Activated CD4-positive, alpha-beta memory T cell treated with anti-CD3 and anti-CD28 coated beads, Interleukin-2, amount 10 ng/mL, durations not matched to agents 7 days and 5 days (primary cell): ENCODE measurements at places on chromosomes 16 and 17. TPM values are rescaled to one million over a fixed set of nuclear protein-coding genes. Genes with fewer than 3 reads are reported as not detected.
A peak's percentile ranks its signal among the peaks of the same experiment; 100 is the strongest.

DNA sequence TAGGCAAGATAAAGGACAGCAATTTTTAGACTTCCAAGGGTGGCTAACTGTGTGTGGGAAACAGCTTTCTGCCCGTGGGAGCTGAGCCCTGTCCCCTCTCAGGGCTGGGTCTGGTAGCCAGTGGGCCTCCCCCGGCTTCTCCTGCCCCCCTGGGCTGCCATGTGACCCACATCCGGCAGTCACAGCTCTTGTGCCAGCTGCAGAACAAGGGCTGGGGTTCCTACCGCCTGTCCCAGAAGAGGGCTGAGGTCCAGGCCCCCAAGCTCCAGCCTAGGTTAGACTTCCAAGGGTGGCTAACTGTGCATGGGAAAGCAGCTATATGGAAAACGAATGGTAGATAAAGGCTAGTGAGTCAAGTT, 6.1 kb downstream of the GAST start:
- no peak for DNase-seq

Gene SEPTIN12
- not detected for total RNA-seq

Gene CMTM1
- total RNA-seq: 16.6 TPM

DNA sequence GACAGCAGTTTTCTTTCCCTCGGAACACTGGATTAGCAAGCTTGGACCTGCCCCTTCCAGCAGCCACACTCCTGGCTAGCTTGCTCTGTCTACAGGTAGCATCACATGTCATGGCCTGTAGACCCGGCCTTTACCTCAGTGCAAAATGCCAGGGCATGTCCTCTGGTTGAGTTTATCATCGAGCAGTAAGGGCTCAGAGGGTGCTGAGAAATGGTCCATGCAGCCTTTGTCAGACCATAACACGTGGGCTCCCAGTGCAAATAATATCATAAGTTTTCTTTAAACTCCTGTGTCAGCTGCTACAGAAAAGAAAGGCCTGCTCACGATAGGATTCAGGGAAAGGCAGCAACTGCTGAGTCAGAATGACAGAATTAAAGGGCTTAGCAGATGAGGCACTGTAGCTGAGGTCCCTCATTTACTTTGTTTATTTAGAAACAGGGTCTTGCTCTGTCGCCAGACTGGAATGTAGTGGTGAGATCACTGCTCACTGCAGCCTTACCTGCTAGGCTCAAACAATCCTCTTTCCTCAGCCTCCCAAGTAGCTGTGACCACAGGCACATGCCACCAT, 8.0 kb upstream of the GNA13 start:
- no peak for DNase-seq

Gene CD300LB
- total RNA-seq: not detected

DNA sequence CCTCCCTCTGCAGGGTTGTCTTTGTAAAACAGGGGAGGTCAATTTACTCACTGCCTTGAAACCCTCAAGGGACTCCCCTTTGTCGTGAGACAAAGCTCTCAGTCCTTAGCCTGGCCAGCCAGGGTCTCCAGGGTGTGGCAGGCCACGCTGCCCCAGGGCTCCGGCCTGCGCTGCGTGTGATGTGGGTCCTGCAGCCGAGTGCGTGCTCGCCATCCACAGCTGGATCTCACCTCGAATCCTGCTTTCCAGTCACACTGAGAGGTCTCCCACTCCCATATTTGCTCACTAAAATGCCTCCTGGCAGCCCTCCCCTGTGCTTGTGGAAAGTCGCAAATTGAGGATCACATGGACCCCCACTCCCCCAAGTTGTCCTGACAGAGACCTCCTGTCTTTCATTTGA, 10.0 kb upstream of the CLEC18C start:
- no peak for DNase-seq

GRCh38 chr17:59405944-59406705, 74.7 kb downstream of the YPEL2 start:
- no peak for DNase-seq

- DNase-seq: no peak
Observed at GRCh38 chr16:64705443-64705842, 416.4 kb downstream of the CDH11 start.

Gene CLDN6
- total RNA-seq: not detected

Gene HES7
- 1.4 TPM for total RNA-seq

DNA sequence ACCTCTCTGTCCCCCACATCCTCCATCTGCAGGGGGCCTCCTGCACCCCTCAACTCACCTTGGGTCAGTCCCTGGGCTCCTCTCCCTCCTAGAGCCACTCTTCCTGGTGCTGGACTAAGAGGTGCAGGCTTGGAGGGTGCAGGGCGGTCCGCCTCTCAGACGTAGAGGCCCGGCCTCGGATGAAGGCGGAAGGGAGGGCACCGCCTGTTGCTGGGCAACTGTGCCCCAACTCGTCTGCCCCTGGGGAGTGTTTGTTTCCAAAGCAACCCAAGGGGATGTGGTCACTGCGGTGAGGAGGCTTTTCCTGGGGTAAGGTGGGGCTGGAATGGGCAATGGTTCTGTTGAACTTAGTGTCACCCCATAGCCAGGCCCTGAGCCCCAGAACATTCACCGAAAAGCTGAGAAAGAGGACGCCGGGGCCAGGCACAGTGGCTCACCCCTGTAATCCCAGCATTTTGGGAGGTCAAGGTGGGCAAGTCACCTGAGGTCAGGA, at the start of gene C16orf54:
Gene C16orf54 (minus strand): TSS at position 138 of the 493 bp plus-strand sequence. CDS start 1,039 bp downstream, outside the sequence.
- peak; percentile 98 for DNase-seq

Gene CXCL16
- total RNA-seq: 2.2 TPM

DNA sequence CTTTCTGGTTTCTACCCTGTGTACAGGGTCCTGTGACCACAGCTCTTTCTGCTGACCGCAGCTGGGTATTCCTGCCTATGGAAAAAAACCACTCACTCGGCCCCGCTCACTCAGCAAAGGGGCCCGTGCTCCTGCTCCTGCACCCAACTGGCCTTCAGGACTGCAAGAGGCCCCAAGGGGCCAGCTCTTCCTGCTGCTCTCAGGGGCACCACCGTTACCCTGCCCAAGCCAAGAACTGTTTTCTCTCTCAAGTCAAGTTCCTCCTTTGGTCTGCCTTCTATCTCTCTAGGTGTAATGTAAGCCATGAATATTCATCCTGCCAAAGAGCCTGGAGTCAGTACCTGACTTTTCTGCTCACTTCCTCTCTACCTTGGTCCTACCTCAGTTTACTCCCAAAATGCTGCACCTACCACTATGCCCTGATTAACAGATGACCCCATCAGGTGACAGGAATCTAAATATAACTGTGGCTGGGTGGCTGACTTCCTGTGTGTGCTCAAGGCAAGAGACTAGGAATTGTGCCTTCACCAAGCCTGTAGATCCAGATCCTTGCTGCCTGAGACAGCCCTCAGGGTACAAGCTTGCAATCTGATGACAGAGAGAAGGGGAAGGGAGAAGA, 20.4 kb upstream of the SCIMP start:
- no peak for DNase-seq

- no peak for DNase-seq
Observed at GRCh38 chr17:41772218-41772585, 14.3 kb downstream of the JUP start.

Gene SLC13A5
- not detected for total RNA-seq

- no peak for DNase-seq
Observed at GRCh38 chr16:88368994-88369393, 13.8 kb upstream of the ZNF469 start.

- peak; percentile 76 for DNase-seq
Observed at GRCh38 chr16:70380248-70380918, 33.7 kb downstream of the DDX19A start.

Gene CMIP
- total RNA-seq: 58.3 TPM

DNA sequence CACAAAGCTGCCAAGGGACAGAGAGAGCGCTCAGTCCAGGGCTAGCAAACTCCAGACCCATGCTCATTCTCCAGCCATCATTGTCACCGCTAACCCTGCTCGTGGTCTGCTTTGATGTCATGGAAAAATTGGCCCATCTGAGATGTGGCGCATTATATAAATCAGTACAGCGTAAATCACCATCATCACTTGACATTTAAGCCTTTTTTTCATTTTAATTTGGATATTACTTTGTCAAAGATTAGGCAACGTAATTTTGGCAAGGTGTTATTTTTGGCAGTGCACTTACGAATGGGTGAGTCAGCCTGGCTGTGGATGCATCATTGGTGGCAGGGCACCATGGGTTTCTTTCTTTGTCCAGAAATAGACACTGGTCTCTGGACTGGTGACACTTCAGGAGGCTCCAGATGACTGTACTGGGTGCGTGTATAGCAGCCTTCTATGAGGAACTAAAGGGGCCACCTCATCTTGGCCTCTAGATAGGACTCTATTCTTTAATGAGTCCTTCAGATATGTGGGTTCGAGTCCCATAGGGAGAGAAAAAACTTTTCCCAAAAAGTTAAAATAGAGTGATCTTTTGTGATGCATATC, 166.3 kb downstream of the MSI2 start:
- no peak for DNase-seq

Gene HSD17B1
- total RNA-seq: 0.73 TPM

DNA sequence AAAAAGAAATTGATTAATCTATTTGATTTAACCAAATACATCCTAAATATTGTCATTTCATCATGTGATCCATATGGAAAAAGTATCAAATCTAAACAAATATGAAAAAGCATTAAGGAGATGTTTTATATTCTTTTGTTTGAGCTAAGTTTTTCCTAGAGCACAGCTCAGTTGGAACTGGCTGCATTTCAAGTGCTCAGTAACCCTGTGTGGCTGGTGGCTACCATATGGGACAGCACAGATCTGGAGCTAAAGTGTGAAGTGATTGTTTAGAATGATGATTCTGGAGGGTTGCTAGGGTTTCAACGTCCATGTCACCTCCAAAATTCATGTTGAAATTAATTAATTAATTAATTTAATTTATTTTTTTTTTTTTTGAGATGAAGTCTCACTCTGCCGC, 137.5 kb downstream of the XYLT1 start:
- no peak for DNase-seq

DNA sequence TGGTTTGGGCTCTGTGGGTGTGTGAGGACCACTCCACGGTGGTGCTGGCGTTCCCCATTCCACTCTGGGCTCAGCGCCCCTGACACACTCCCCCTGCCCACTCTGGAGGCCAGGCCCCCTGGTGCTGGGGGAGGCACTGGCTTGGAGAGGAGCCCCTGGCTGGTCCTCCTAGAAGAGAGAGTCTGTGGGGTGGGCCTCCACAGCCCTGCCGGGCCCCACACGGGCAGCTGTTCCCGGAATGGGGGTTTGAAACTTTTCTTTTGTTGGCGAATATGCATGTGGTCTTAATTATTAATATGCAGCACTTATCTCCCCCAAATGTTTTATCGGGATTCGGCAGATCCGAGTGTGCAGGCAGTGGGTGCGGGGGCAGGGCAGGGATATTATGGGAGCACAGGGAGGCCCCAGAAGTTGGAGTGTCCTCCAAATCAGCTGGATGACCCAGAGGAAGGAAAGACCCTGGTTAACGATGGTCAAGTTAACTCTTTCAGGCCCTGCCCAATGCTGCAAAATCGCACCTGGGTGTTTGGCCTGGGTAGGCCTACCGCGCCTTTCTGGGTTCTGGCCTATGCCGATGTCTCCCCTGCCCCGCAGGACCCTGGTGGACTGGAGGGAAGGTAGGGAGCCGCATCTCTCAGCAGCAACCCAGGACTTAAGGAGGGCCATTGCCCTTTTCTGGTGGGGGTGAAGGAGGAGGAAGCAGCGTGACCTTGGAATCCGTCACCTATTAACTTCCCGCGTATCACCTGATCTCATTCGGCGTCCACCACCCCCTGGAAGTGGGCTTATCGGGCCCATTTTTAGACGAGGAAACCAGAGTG, 36.0 kb downstream of the TMEM235 start:
- DNase-seq: no peak

GRCh38 chr16:77383606-77384187, 51.1 kb downstream of the ADAMTS18 start:
- no peak for DNase-seq

Gene SLC22A31
- total RNA-seq: 0.23 TPM

DNA sequence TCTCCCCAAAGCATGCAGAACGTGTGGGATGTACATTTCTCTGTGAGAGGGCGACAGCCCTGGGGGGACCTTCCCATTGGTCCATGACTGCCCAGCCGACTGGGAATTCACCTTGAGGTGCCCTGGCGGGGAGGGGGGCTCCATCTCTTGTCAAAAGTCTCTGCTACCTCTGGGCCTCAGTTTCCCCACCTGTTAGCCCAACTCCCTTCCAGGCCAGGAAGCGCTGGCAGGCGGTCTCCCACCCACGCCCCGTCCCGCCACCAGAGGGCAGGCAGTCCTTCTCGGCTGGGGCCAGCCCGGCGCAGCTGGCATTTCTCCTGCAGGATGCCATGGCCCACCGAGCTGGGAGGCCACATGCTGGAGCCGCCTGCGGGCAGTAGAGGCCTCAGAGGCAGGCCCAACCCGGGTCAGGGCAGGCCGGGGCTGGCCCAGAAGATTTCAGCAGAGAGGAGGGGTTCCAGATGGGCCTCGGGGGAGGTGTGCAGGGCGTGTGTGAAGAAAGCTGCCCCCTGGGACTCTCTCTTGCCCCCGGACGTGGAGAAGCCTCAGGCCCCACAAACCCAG, 16.6 kb downstream of the CD7 start:
- peak; percentile 72 for DNase-seq

Gene AGRP
- total RNA-seq: not detected

GRCh38 chr16:24540602-24541210, 1.3 kb downstream of the RBBP6 start:
- DNase-seq: peak; percentile 37

Gene EXOC3L1
- not detected for total RNA-seq

Gene PDILT
- not detected for total RNA-seq
